COLO829 (cell line): ENCODE measurements at places on chromosomes 1 and 21.

DNA sequence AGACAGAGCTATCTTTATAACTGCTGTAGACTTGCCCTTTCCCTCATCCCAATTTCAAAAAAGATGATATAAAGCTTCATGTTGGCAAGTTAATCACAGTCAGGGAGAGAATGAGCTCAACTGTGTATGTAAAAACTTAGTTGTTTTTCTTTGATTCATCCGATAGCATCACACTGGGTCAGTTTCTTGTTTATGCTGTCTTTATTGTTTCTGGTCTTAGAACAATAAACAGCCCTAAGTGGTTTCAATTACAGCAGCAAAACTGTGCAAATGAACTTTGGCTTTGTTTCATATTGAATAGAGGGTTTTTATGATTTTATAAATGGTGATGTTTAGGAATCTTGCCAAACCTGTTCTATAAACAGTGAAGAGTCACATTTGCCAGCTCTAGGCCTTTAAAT lies 423.8 kb upstream of the CXADR start:
- peak; percentile 21 for DNase-seq

GRCh38 chr1:43592974-43593683 lies 56.8 kb upstream of the KDM4A start:
- no peak for DNase-seq

DNA sequence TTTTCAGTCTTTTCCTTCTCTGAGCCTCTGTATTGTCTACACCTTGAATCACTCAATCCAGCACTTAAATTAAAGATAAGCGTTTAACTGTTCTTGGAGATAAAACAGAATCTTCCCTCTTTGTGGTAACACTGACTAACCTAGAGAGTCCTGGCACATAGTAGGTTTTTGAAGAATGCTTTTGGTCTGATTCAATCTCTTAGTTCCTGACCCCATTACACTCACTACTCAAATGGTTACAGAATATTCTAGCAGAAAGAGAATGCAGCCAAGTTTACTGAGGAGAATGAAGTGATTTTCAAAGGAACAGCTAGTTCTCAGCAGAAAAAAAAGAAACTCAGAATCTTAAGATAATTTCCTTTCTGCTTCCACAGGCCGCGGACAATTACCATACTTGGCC lies 309.2 kb upstream of the PRMT6 start:
- DNase-seq, result no peak

- no peak for DNase-seq
These were observed 20.0 kb upstream of the LAMC1 start for GRCh38 chr1:183003203-183003602.

DNA sequence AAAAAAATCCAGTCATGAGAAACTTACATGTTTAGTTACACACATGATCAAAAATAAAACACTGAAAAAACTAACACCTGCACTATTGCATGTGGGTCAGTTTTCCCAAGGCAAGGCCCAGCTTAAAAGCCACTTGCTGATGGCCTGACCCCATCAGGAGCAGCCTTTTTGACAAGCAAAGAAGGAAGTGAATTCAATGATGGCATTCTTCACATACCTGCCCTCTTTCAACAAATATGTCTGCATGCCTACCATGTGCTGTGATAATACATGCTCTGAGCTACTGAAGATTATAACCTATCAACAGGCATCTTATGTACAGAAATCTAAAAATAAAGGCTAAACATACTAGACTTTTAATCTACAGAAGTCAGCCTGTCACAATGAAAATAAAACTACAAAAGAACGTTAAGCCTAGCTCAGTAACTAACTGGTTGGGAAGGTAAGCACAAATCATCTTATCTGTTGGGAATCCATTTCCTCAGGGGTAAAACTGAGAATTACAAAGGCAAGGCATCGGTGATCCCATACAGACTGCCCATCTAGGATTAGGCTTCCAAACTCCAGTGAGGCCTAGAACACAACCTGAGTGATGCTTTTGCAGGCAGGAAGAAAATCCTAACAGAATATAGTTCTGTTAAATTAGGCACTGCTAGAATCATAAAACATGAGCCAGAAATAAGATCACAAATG lies 14.5 kb downstream of the SORT1 start:
- DNase-seq, result no peak

DNA sequence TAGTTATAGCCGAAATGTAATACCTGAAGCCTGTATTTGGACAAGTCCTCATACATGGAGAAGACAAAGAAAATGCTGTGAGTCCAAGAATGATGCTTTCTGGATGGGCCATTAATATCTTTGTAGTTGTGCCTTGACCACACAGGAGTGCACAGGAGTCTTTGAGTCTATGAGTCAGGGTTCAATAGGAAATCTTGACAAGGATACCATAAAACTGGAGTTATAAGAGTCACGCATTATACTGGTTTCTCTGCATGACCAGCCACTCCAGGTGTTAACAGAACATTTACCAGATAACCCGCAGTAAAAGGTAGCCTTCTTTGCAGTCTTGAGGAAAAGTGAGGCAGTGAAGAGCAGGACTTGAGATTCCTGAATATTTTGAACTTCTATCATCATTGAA lies 464.6 kb upstream of the PKN2 start:
- no peak for DNase-seq
